ENCODE measurements at places on chromosomes 3 and 15. TPM values are rescaled to one million over a fixed set of nuclear protein-coding genes. Genes with fewer than 3 reads are reported as not detected.

ACAD9 gene
- 32.8 TPM for total RNA-seq

RFTN1 gene
- total RNA-seq, result 36.4 TPM

SNX22 gene
- total RNA-seq, result 0.21 TPM

TMEM158 gene
- 1.5 TPM for total RNA-seq

KBTBD13 gene
- under 0.01 TPM for total RNA-seq

ADAMTS17 gene
- 1.7 TPM for total RNA-seq

All from tracheal epithelial cell (primary cell).